ENCODE measurements at places on chromosomes 3 and 15.

DNA sequence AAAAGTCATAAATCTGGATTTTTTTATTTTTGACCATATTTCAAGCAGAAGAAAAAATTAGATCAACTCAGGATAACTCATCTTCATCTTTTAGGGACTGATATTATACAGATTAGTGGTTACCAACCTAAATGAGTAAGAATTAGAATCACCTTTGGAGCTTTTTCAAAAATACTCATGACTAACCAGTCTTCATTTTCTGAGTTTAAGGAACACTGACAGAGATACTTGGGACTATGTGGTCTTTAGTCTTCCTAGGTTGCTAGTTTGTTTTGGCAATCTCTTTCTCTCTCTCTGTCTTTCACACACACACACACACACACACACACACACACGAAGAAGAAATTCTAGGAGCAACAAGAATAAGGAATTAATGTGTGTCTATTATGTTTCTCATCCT is 50.1 kb downstream of the TMOD3 start:
- no peak for DNase-seq

DNA sequence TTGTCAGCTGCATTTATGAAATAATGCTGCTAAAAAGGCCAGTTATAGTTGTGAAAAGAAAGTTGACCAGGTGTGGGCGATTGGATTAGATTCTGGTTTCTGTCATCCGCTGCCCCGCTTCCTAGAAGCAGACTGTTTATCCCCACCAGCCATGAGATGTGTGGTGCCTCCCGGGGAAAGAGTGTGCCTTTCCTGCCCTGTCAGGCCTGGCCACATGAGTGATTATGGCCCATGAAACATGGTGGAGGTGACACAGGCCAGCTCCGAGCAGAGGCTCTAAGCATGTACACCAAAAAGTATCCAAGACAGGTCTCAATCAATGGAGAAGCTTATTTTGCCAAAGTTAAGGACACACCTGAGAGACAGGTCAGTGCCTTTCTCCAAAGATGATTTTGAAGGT is 85.4 kb upstream of the ABHD2 start:
- no peak for DNase-seq

DNA sequence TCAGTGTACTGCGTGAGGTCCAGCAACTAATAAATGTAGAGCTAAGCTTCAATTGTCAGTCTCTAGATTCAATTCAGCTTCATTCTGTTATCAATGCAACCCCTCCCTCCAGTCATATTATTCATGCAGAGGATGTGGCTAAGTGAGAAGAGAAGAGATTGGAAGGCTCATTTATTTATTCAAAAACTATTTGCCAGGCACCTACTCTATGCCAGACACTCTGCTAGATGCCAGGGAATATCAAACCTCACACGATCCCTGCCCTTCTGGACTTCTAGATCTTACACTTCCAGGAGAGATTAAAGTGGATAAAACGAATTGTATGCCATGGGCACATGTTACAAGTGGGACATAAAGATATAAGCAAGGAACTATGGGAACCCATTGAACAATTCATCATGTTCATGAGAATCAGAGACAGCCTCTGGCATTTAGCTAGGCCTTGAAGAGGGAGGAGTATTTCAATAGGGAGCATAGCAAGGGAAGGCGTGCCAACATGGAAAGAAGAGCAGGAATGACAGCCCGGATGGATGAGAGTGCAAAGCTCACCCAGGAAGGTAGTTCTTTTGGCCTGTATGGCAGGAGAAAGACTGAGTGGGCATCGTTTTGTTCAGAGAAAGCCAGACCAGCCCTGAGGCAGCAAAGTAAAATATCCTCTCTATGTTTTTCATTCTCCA is 75.4 kb downstream of the FGF12 start:
- DNase-seq, result no peak

DNA sequence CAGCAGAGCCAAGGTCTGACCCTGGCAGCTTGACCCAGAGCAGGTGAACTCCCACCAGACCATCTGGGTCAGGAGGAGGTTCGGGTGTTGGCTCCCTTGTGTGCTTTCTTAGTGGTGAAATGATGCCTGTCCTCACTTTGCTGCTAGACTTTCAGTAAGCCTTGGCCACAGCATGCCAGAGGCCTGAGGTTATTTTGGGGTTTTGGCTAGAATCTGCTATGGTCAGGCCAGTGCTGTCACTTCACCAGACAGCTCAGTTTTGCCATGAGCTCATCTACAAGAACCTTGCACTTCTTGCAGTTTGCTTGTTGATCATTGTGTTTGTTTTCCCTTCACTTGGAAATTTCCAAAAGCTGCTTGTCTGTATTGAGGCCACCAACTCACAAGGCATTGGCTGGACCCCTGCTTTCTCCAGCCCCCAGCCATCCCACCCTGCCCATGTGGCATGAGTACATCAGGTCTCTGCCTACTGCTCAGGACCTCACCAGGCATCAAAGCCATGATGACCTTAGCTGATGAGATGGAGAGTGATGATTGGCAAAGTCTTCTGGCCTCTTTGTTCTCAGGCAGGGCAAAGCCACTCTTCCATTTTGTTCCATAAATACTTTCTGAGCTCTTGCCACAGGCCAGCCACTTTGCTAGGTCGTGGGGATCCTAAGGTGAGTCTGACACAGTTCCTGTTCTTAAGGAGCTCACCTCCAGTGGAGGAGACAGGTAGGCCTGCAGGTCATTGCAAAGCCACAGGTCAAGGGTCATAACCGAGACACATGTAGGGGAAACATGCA is 122.6 kb downstream of the ARNT2 start:
- DNase-seq, result no peak

DNA sequence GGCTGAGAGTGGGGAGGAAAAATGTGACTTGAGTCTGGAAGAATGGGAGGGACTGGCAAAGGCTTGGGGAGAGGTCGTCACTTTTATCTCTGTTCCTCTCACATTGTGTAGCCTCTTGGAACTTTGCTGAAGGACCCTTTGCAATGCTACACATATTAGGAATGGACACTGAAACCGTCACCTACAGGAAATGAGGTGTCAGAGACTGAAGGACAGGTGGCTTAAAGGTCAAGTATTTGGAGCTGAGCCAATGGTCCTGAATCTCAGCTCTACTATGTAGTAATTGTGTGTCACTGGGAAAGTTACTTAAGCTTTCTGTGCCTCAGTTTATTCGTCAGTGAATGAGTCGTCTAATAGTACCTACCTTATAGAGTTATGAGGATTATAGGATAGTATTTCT is 14.7 kb downstream of the MCTP2 start:
- no peak for DNase-seq

- no peak for DNase-seq
Measured at GRCh38 chr15:65778269-65778668, 13.8 kb downstream of the DENND4A start.

DNA sequence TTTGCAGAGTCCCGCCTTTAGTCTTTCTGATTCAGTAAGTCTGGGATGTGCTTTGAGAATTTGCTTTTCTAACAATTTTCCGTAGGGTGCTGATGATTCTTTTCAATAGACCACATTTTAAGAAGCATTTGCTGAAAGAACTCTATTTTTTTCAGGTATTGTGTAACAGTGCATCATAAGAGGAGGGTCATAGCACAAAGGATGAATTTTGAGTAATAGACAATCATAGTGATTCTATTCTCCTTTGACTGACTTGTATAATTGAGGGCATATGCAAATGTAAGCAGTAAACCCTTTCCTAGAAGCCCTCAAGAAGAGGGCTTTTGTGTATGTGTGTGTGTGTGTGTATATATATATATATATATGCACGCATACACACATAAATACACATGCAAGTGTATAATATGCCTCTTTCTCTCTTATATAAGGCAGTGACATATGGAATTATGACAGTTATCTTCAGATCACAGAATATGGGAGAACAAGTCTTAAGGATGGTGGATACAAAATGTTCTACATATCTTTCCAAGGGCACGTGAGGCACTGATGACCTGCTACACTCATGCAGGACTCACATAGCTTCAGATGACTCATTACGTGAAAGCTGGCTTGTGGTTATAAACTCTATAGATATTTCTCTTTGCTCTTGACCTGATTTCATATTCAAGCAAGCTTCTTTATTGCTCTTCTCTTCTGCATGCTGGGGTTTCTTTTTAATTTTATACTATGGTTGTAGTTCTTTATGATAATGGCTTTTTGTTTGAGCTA is 6.5 kb upstream of the PLSCR1 start:
- no peak for DNase-seq

DNA sequence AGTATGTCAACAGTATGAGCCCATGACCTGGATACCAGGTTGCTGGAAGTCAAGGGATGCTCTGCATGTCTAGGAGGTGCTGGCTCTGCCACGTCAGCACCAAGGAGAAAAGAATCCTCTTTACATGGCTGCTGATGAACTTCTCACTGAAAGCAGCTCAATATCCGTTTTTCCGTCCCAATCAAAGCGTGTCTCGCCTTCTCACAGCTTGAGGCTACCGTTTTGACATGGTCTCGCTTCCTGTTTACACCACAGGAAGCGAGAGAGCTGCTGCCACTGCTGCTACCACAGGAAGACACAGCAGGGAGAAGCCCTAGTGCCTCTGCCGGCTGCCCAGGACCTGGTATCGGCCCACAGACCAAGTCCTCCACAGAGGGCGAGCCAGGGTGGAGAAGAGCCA is 27.3 kb downstream of the STARD5 start:
- DNase-seq, result peak; percentile 40

GRCh38 chr3:71369701-71370391 is 213.7 kb downstream of the FOXP1 start:
- no peak for DNase-seq

DNA sequence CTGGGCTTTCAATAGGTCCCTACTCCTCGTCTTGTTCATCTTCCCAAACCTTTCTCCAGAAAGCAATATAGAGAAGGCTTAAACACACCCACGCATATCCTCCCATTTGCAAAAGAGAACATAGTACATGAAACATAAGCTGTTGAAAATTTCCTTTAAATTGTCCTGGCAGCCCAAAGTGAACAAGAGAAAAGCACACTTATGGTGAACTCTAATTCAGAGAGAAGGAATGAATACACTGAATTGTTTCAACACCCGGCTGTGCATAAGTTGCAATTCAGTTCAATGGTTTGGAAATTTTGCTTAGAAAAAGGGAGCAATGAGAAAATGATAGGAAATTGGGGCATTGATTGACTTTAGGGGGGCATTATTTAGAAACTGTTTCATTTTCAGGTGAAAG is 202.6 kb downstream of the TIGIT start:
- DNase-seq, result no peak

DNA sequence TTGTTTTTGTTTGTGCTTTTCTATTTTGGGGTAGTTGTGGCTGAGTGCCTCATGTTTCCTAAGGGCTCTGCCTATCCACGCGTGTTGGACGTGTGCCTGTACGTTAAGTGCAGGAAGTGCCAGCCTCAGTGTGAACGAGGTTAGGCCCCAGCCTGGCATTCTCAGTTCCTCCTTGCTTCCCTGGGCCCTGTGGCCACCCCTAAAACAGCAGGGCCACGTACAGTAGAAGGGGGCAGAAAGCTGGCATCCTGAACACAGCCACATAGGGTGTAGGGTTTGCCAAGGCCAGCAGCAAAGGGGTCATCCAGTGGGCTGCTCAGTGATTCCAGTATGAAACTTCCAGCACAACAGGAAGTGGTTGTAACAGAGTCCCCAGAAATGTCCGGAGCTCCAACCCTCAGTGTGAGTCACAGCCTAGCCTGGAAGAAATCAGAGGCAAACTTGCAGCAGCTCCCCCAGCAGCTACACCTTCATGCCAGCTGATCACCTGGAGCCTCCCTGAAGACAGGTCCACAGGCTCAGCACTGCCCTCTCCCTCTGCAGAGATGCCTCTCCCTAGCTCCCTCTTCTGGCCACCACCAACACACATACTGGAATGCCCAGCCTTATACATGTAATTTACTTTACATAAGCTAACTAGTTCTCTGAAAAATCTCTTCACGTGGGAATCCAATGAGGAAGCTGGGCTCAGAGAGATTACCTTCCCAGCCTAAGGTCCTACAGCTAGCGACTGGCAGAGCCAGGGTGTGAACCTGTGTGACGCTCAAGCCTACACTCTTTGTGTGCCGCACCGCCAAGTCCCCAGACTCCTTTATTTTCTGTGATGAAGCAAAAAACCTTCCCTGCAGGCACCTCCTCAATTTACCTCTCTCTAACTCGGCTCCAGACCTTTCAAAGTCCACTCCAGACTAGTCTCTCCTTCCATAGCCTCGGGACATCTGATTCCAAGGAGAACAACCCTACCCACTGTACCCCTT is 26.6 kb downstream of the ILDR1 start:
- DNase-seq, result no peak

GRCh38 chr15:43762824-43763223 is 13.9 kb downstream of the ELL3 start:
- DNase-seq, result no peak

GRCh38 chr3:105791131-105791530 is 77.7 kb downstream of the CBLB start:
- no peak for DNase-seq

GRCh38 chr15:100596792-100597191 is 5.2 kb downstream of the LINS1 start:
- peak; percentile 90 for DNase-seq

- no peak for DNase-seq
Measured at GRCh38 chr3:123113889-123114450, 47.1 kb downstream of the PDIA5 start.

DNA sequence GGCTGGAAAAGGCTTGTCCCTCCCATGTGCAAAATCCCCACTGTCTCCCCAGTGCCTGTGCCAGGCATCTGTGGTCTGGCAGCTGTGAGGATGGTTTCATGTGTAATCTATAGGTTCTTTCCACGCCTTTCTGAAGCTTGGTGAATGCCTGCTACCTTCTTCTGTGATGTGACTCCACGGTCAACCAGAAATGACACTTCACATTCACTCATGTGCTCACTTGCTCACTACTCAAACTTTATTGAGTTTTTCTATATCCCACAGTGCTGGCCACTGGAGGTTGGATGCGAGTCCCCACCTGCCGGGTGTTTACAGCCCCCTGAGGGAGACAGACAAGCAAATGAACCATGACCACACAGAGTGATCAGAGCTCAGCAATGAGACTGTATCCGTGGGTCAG is 27.9 kb upstream of the TLE3 start:
- DNase-seq, result no peak

All from stimulated activated CD8-positive, alpha-beta memory T cell treated with anti-CD3 and anti-CD28 coated beads, Interleukin-7, amount 100 ng/mL, for 1 hour (primary cell).